ENCODE measurements at places on chromosomes 5 and 9.

DNA sequence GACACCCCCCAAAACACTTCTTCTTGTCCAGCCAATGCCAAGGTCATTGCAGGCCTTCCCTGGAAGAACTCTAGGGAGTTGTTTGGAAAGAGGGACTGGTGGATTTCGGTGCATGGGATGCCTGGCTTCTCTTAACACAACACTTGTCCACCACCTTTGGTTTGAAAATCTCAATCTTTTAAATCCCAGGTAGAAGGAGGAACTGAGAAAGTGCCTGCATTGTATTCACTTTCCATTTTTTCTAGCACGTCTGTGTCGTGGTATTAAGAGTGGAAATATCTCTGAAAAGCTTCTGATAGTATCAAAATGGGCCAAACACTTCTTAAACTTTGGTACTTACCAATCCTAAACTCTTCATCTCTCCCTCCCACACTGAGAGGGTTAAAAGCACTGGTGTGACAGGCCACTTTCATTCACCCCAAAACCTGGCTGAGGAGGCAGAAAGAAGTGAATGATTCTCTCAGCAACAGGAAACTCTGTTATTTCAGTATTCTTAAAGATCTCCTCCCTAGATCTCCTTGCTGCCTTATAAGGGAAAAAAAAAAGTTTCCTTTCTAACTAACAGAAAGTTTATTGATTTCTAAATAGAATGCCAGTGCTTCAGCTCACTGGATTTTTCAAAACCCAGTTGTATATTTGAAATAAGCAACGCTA lies 3.9 kb upstream of the NFIB start:
- no peak for DNase-seq

DNA sequence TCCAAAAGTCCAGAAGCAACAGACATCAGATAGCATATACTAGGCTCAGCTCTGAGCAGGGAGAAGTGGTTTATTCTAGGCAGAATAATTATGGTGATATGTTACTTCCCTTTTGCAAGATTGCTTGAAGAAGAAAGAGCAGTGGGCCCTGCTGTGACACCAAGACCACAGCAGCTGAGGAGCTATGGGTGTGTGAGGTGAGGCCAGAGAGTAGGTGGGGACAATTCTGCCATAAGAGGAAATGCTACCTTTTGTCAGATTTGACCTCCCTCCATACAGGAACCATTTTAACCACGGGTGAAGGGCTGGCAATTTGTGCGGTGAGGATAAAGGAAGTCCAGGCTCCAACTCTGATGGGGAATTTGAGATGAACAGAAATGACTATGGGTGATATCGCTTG lies 51.3 kb downstream of the TNFSF15 start:
- DNase-seq: no peak

DNA sequence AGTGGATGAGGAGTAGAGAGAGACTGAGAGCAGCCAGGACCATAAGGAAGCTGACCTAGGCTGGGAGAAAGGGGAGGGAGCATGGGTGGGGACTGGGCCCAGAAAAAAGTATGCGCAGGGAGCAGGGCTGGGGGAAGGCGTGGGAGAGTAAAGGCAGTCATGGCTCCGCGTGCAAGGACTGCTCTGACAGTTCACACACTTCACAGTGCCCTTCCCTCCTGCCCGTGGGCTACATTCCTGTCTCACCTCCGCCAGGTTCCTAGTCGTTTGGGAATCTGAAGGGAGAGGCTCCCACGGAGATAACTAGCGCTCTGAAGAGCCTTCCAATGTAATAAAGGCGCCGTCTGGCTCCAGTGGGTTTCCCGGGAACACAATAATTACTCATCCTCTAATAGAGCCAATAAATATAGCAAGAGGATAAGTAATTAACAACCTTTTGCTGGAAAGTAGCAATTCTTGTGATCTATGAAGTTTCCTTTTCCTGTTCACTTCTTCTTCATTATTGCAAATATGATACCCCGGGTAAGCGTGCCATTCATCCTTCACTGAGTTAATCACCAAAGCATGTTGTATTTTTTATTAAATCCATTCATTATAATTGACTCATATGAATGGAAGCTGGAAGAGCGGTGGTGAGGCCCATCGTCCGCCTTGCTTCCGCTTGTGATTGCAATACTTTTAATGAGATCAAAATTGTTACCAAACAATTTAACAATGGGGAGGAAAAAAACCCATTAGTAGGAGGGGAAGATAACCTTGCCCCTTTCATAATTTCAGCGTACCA lies 39.3 kb downstream of the TTLL11 start:
- no peak for DNase-seq

GRCh38 chr5:24789611-24790351 lies 145.0 kb upstream of the CDH10 start:
- DNase-seq: no peak

- DNase-seq: no peak
Observed at GRCh38 chr5:130278136-130278535, 373.9 kb downstream of the CHSY3 start.

DNA sequence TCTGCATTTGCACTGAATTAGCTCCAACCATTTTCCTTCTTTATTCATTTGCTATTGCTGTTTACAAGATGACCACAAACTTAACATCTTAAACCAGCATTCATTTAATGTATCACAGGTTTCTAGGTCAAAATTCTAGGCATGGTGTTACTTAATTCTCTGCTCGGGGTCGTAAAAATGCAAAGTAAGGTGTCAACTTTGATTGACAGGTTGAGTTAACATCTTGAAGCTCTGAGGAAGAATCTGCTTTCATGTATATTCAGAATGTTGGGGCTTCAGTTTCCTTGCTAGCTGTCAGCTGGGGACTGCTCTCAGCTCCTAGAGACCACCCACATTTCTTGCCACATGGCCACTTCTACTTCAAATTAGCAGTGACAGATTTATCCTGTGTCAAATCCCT lies 348.7 kb upstream of the GRIN3A start:
- no peak for DNase-seq

DNA sequence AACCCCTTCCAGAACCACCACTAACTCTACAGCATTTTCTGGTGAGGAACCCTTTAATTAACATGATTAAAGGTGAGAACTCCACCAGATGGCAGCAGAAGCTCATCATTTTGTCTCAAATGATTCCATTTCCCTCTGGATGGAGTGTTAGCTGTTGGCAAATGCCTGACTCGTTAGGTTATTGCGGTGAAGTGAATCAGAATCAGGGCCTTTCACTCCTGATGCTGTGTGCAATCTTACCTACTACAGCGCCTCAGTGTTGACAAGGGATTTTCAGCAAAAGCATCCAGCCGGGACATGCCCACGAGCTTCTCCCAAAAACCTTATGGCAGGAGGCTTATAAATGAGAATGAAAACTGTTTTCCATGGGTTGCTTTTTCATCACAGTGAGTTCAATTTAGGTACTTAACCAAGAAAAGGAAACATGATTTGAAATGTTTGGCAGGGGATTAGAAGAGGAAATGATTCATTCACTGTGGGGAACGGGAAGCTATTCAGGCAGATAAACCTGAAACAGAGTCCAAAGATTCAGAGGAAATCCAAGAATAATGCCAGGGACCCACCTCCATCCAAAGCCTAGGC lies 48.0 kb upstream of the CAST start:
- peak; percentile 62 for DNase-seq

DNA sequence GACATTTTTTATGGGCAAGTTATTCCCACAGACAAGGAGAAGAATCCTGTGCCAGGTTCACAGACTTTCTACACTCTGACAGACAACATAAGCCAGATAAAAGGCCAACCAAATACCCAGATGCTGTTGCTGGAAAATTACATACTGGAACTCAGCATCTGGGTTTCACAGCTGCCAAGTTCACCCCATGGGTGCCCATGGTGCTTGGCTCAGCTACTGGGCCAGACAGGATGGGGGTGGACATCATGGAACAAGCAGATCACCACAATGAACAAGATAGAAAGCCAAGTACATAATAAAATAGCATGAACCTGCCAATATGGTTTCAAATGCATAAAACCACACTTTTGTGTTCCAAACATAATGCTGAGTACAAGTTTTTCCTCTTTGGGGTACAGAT lies 999.8 kb downstream of the NR2F1-AS1 start:
- DNase-seq: no peak

- DNase-seq: no peak
Observed at GRCh38 chr9:137475666-137476065, 16.5 kb upstream of the NSMF start.

All from CD4-positive, alpha-beta T cell treated with Interleukin-17A for 4 hours (primary cell).